ENCODE measurements at places on chromosomes 4 and X.

DNA sequence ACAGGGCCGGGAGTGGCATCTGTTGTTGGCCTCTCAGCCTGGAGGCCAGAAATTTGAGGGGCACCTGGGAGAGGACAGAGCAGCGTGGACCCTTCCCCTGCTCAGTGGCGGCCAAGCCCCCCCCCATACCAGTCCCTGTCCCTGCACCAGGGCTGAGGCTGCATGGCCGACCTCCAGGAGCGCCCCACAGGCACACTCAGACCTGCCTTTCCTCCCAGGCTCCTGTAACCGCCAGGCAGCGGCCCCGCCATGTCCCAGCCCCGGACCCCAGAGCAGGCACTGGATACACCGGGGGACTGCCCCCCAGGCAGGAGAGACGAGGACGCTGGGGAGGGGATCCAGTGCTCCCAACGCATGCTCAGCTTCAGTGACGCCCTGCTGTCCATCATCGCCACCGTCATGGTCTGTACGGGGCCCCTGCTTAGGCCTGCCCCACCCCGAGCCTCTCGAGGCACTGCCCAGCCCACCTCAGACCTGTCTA lies 15.3 kb downstream of the TMEM175 start:
- DNase-seq: peak; percentile 39

DNA sequence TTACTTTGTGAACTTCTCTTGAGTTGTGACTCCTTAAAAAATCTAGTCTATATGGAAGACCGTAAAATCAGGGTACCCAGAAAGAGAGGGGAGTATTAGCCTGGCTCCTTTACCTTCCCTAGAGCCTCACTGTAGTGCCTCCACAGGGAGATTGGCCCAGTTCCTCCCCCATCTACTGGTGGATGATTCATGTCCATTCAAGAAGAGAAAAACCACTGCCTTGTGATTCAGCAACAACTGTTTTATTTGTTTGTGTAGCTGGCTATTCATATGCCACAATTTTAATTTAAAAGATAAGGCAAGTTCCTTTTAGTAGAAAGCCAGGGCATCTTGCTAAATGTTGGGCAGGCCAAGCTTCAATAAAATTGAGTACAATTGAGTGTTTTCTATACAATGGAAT lies 221.8 kb upstream of the KCNIP4 start:
- DNase-seq: no peak

- no peak for DNase-seq
These were observed 99.8 kb downstream of the ARHGAP10 start for GRCh38 chr4:147831551-147832171.

GRCh38 chr4:133801883-133802282 lies 399.7 kb downstream of the PABPC4L start:
- no peak for DNase-seq

DNA sequence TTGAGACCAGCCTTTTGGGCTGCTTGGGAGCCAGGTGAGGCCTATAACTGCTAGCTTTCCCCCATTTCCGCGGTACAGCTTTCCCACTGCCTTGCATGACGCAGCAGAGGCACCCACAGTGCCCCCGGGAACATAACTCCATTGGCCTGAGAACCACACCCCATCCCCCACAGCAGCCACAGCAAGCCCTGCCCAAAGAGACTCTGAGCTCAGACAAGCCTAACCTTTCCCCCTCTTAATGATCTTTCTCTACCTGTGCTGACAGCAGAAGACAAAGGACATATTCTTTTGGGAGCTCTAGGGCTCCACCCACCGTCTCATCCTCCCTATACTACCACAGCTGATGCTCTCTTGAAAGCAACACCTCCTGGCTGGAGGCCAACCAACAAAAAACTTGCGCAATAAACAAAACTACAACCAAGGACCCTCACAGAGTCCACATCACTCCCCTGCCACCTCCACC lies 114.8 kb downstream of the FANCB start:
- no peak for DNase-seq
